H9 (cell line): ENCODE measurements at places on chromosomes 5 and 9. TPM values are rescaled to one million over a fixed set of nuclear protein-coding genes. Genes with fewer than 3 reads are reported as not detected.

DNA sequence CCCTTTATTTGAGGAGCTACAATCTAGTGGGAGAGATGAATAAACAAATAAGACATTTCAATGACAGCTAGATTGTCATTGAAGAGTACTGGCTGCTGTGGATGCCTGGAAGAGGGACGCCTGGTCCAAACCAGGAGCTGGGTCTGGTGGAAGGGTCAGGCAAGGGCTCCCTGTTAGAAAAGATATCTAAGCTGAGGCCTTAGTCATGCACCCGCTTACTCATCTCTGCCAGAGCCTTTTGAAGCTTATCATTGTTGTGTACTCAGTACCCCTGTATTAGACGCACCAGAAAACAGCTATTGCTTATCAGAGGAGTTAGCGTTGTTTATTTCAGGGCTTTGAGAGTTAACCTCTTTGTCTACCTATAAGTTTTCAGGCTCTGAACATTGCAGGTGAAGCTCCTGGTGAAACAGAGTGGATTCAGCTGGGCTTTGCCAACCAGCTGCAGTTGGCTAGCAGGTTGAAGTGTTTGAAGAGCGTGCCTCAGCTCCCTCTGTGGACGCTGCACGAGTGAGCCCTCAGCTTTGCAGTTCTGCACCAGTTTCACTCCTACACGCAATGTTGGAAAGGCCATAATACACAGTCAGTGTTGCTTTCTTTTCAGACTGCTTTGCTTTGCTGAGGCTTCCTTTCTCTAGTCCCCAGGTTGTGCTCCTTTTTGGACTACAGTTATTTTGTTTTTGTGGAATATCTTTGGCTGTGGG is 5.6 kb upstream of the GPR151 start:
- no peak for DNase-seq

The ACOT12 gene
- total RNA-seq, result not detected in 2 replicates

DNA sequence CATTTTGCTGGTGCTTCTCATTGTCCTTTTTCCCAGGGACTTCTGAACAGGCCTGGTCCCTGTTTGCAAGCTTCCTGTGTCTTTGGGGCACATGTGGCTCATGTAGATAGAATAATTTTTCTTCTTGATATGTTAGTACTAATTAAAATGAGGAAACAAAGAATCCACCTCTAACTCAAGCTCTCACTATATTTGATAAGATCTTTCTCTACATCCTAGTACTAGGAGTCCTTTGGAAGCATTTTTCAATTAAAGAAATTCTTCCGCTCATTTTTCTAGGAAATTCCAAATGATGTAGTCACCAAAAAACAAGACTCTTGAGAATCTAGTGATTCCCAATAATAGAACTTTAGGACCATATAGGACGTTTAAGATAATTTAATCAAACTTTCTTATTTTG is 165.3 kb downstream of the SEC61B start:
- no peak for DNase-seq

DNA sequence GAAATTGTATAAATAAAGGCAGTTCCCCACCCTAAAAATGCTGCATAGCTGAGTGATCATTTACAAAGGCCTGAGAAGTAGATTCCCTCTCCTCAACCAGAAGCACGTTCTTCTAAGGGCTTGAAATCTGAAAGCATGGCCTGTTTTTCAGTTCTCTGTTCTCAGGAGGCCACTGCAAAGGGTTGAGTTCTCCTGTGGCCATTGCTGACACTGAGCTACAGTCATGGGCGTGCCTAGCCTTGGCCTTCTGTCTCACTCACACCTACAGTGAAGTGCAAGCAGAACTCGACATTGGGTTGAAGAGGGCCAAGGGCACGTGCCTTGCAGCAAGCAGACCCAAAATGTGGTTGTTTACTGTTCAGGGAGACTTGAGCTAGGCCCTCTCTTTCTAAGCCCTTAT is 276.6 kb upstream of the VLDLR start:
- DNase-seq, result no peak

DNA sequence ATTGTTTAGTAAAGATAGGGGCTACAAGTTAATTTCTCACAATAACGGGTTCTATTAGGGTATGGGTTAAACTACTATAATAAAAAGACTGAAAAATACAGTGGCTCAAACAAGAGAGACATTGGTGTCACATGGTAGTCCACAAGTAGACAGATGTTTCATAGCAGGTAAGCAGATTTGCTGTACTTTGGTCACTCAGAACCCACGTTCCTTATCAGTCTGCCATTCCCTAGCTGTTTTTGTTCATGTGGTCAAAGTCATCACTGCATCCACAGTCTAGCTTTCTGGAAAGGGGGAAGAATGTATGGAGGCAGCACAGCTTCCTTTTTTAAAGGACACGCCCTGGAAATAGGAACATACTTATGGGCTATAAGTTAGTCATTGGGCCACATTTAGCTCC is 73.0 kb downstream of the SLC12A2 start:
- DNase-seq, result no peak

The IFNB1 gene
- not detected in 2 replicates for total RNA-seq

- no peak for DNase-seq
Observed at GRCh38 chr9:6415266-6415665, 2.3 kb downstream of the UHRF2 start.

DNA sequence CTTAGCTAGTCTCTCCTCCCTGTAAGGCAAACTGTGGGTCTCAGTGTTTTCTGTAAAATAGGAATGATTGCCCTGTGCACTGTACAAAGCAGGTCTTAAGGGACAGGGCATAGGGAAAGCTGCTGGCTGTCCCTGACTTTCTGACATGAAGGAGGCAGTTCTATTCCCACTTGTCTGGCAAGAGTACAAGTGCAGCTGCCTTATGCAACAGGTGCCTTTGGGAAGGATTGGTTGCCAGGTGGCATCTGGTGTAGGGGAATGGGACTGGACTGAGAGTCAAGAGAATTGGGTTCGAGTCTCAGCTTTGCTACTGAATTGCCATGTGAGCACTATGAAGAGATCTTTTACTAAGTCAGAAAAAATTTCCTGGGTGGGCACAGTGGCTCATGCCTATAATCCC is 10.0 kb downstream of the BSPRY start:
- DNase-seq, result no peak

- no peak for DNase-seq
Observed at GRCh38 chr9:83041771-83042170, 21.2 kb downstream of the RASEF start.

- no peak for DNase-seq
Observed at GRCh38 chr5:136403346-136403745, 38.0 kb upstream of the TRPC7 start.

The IFNA1 gene
- not detected in 2 replicates for total RNA-seq

GRCh38 chr9:13140843-13141592 is 138.5 kb downstream of the MPDZ start:
- no peak for DNase-seq

DNA sequence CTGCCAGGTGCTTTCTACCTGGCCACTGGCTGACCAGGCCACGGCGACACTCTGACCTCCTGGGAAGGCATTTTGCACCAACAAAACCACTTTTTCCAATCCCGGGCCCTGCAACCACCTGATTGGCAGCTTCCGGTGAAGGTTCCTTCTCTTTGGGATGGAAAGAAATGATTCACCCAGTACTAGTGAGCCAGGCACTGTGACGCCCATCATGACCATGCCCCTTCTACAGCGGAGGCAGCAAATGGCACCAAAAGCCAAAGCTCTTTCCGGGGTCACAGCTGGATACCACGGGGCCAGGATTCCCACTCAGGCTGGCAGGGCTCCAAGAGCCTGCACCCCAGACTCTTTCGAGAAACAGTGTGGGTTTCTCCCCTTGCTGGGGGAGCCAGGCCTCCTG is 4.7 kb downstream of the NOTCH1 start:
- DNase-seq, result no peak

GRCh38 chr9:86751956-86752355 is 195.3 kb downstream of the GAS1 start:
- DNase-seq, result no peak

DNA sequence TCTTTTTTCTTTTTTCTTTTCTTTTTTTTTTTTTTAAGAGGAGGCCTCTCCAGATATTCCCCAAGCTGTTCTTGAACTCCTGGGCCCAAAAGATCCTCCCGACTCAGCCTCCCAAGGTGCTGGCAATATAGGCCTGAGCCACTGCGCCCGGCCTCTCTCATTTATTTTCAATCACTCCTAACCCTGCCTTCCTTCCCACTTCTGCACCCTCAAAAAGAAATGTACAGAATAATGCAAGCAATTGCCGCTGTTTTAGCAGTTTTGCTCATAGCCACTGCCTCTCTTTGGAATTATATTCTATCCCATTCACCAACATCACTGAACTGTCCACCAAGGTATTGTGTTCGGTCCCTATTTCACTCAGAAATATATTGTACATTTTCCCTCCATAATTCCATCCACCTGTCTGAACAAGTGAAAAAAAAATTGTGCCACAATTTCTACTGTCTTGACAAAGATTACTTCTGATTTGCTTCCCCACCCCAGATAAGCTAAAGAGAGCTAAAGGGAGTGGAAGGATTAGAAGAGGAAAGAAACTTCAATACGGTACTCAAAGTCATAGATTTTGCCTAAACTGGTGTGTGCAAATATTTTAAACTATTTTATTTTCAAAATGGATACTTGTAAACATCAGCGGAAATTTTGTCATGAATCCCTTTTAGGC is 1.9 kb downstream of the FNBP1 start:
- DNase-seq, result no peak

DNA sequence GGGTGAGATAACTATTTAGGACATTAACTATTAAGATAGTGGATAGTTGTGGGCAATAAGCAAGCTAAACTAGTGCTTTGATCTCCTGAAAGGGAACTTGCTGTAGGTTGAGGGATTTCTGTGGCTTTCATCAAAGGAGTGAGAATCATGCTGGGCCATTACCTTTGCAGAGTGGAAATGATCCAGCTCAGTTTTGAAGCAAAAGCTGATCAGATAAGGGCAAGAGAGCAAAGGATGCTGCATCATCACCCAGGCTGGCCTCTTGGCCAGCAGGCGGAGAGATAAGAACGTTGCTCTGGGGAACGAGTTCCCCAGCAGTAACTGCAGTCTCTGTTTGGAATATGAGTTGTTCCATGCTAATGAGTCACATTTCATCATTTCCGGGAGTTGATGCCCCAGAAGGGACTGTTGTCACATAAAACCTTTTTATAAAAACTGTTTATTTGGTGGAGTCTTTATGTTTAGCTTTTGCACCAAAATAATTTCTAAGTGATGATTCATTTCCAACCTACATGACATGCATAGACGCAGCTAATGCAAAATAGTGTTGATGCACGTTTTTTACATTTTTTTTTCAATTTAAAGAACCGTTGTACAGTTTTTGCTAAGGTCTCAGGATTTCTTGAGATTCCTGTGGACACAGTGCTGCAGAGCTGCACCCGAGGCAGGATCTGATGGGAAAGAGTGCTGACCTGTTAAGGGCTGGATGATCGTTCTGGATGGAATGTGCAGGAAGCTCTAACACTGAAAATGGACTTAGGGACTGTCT is 99.3 kb downstream of the ACTBL2 start:
- no peak for DNase-seq

The GNAQ gene
- 48.6 and 51.5 TPM in 2 replicates for total RNA-seq

- DNase-seq, result no peak
Observed at GRCh38 chr5:96648023-96648422, 14.2 kb upstream of the CAST start.
